ENCODE measurements at places on chromosomes 3 and 15.

DNA sequence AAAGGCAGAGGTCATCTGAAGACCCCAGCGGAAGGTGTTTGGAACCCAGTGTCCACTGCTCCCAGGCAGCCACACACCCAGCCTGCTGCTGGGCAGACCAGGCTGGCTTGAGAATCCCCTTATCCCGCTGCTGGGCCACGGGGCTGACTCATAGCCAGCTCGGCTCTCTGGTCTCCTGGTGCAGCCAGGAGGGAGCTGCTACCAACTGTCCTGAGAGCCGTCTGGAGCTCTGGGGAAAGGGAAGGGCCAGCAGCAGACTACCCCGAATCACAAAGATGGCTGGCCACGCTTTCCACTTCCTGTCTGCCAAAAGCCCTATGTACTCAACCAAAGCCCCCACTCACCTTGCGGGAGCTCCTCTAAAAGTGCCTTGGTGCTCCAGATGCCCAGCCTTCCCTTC lies 38.3 kb downstream of the WHAMM start:
- no peak for DNase-seq

DNA sequence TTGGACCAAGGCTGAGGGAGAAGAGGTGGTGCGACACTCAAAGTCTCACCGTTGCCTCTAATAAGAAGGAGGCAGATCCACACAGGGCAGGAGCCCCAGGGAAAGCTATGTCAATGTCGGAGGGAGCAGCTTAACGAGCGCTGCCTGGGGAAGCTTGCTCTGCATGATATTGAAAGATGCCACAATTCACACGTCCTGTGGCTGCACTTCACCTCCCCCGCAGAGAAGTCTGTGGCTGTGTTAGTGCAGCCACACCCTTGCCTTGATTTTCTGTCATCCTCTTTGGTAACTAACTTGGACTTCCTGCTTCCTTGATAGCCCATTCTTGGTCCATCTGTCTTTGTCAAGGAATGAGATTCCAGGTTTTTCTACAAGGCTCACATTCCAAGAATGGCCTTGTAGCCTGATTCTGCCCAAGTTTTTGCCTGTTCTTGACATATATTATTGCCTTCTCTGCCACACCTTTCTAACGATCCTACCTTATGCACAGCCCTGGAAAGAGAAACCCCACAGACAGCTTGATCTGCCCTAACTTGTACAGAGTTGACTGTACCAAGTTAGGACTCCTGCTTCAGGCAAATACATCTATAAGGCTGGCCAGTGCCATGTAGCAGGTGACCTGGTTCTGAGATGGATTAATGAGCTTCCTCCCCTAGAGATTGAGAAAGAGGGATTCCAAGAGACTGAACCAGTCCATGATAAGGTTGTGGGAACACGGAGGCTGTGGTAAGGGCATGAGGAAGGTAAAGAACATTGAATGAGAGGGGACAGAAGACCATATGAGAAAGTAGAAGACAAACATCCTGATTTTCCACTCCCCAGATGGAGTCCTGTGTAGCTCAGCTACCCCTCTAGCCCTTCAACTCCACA lies 153.0 kb upstream of the WNT5A start:
- DNase-seq: no peak

GRCh38 chr3:136751316-136752171 lies 634 bp downstream of the STAG1 start:
- DNase-seq: peak; percentile 39

DNA sequence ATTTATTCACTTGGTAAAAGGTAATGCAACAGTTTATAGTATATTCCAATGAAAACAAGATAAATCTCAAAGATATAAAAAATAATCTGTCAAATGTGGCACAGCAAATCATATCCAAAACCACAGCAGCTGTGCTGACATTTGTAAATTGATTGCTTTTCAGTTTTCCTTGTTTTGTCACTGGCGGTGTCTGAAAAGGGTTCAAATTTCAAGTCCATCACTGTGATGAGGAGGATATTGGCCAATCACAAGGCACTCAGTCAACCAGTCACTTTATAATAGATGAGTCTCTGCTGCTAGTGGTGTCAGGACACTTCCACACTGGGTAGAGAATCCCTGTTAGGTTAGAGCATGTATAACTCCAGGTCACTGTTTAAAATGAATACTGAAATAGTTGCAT lies 154.8 kb downstream of the SLC9A9 start:
- DNase-seq: no peak

- DNase-seq: no peak
Observed at GRCh38 chr3:194556086-194557056, 69.6 kb upstream of the ATP13A3 start.
